Smooth muscle cell of the brain vasculature (primary cell): ENCODE measurements at places on chromosomes 4 and X.

GRCh38 chr4:15855804-15856475 is 77.8 kb downstream of the CD38 start:
- DNase-seq: peak; percentile 98

DNA sequence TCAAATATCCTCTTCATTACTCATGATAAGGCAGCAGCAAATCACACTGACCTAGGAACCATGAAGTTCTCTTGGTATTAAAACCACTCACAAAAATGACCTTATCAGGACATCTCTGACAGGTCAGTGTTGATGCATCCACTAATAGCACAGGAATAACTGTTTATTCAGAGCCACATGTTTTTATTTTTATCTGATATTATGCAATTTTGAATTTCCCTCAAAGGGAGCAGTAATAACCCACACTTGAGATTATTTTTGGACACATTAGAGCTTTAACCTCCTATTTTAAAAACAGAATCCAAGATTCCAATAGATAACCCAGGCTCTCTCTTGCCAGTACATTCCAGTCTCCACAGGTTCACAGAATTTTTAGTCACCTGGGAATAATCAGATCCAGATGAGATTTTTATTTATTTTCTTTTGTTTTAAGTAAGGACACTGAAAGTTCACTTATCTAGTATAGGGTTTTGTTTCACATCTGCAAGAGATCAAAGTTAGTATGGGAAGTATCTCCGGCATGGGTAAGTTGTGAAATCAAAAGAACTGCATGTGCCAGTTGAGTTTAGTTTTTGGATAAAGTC is 36.3 kb upstream of the MYOZ2 start:
- DNase-seq: no peak

GRCh38 chr4:123599920-123600810 is 203.6 kb downstream of the SPRY1 start:
- no peak for DNase-seq

- DNase-seq: no peak
Observed at GRCh38 chr4:82543131-82543530, 18.7 kb downstream of the TMEM150C start.

DNA sequence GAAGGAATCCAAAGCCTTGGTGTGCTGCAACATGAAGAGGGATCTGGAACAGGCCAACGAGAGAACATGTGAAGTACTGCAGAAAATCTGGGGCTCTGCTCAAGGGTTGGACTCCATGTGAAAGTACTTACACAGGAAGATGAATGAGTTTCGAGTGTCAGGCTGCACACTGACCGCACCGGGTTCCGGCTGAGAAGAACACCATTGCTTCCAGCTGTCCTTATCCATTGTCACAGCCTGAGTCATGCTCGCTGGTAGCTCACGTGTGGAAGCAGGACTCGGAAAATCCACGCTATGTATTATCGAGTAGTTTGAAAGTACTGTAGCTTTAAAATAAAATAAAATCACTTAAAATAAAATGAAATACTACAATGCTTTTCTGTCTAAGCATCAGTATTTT is 50.4 kb upstream of the TBL1X start:
- no peak for DNase-seq

- no peak for DNase-seq
Observed at GRCh38 chrX:53950130-53950733, 94.0 kb downstream of the PHF8 start.

- DNase-seq: no peak
Observed at GRCh38 chr4:176413171-176413570, 93.4 kb downstream of the SPCS3 start.

DNA sequence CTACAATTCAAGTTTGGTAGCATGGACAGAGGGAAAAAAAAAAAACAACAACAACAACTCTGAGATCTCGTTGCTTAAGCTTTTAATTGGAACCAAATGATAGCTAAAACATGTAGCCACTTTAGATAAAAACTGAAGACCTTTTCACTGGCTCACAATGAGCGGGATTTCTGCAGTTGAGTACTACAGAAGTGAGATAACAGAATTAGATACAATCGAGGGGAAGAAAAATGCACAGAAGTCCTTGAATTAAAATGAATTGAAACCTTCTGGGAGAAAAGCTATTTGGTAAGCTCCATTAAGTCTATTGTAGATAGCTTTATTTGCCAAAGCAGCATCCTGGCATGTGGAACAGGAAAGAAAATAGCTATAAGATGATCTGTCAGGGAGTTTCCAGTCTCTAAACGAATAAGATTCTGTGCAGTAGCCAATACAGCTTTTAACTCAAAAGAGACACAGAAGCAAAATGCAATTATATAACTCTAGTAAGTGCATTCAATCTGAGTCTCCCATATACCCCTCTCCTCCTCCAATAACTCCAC is 248.5 kb downstream of the ENOX2 start:
- no peak for DNase-seq

DNA sequence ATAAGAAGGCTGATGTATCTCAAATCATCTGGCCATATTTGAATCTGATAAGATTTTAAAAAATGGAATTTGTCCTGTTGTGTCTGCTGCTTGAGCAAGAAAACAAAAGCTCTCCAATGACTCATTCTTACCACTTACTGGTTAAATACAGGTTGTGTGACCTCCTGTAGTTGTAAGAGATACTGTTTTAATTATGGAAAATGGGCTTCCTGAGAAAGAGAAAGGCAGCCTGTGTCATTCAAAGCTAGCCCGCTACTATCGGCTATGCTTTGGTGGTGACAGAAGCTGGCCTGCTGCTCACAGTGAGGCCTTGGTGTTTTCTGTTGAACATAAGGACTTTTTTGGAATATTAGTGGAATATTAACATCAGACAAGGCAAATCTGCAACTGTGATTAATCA is 1722.1 kb upstream of the PCDH10 start:
- no peak for DNase-seq

DNA sequence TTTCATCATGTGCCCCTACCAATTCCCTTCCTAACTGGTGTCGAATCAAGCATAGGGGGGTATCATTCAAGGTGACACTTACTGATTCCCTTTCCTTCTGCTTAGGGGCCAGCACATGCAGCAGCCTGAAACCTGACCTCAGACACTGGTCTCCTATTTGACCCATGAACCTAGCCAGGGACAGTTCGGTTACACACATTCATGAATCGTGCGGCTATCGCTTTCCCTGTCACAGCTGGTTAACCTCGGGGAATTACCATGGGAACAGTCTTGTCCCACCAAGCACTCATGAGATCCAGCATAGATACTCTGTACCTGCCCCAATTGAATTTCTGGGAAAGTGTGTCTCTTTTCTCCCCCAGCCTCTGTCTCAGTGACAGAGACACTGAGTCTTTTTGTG is 140.4 kb downstream of the ZNF674 start:
- no peak for DNase-seq

DNA sequence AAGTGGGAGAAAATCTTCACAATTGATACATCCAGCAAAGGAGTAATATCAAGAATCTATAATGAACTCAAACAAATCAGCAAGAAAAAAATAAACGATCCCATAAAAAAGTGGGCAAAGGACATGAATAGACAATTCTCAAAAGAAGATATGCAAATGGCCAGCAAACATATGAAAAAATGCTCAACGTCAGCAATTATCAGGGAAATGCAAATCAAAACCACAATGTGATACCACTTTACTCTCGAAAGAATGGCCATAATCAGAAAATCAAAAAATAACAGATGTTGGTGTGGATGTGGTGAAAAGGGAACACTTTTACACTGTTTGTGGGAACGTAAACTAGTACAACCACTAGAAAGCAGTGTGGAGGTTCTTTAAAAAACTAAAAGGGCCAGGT is 114.3 kb upstream of the CCSER1 start:
- DNase-seq: no peak

- no peak for DNase-seq
Observed at GRCh38 chr4:188268131-188268908, 129.1 kb downstream of the TRIML1 start.

- no peak for DNase-seq
Observed at GRCh38 chr4:128379860-128380259, 92.2 kb upstream of the PGRMC2 start.

DNA sequence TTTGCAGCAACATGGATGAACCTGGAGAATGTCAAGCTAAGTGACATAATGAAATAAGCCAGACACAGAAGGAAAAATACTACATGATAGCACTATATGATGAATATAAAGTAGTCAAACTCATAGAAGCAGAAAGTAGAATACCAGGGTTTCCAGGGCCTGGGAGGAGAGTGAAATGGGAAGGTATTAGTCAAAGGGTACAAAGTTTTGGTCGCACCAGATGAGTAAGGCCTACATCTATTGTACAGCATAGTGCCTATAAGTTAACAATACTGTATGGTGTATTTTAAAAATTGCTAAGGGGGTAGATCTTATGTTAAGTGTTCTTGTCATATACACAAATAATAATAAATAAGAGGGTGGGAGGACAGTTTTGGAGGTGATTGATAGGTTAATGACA is 41.5 kb downstream of the ENOX2 start:
- DNase-seq: no peak

GRCh38 chr4:47372561-47372960 is 90.9 kb downstream of the COMMD8 start:
- DNase-seq: no peak

GRCh38 chr4:17468619-17469221 is 43.2 kb downstream of the QDPR start:
- no peak for DNase-seq

GRCh38 chrX:1871887-1872286 is 257.0 kb downstream of the ASMT start:
- DNase-seq: no peak

DNA sequence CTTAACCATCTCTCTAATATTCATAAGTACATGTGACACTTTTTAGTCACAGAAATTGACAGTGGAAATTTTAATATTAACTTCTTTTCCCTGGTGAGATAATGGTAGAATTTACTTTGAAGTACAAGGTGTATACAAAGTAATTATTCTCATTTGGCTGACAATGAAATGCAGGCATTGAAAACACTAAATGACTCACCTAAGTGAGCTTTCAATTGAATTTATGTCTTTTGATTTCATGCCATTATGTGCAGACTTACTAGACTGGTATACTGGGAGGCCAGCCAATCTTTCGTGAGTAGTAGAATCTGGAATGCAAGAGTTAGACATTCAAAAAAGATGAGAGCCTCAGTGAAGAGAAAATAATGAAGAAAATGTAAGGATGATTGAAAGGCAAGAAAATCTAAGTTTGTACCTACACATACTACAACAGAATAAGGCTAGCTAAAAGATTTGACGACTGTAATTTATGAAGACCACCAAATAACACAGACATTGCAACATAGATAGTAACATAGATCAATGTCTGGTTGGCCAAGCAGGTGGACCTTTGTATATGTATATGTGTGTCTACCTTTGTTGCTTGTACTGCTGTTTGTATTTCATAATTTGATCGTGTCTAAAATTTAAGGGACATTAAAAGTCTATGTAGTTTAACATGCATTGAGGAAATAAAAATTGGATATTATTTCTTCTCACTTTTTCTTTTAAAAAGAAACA is 459.7 kb downstream of the IL15 start:
- DNase-seq: peak; percentile 13

- no peak for DNase-seq
Observed at GRCh38 chrX:73268463-73268862, 53.8 kb upstream of the NAP1L2 start.

- no peak for DNase-seq
Observed at GRCh38 chr4:77153006-77153405, 4.0 kb upstream of the CCNG2 start.

- DNase-seq: no peak
Observed at GRCh38 chr4:107826421-107826980, 1.8 kb downstream of the SGMS2 start.
